ENCODE measurements at places on chromosomes 7 and 10.

- no peak for DNase-seq
Measured at GRCh38 chr10:33524041-33524440, 189.6 kb upstream of the NRP1 start.

- DNase-seq, result no peak
Measured at GRCh38 chr10:59674215-59674836, 35.3 kb downstream of the SLC16A9 start.

DNA sequence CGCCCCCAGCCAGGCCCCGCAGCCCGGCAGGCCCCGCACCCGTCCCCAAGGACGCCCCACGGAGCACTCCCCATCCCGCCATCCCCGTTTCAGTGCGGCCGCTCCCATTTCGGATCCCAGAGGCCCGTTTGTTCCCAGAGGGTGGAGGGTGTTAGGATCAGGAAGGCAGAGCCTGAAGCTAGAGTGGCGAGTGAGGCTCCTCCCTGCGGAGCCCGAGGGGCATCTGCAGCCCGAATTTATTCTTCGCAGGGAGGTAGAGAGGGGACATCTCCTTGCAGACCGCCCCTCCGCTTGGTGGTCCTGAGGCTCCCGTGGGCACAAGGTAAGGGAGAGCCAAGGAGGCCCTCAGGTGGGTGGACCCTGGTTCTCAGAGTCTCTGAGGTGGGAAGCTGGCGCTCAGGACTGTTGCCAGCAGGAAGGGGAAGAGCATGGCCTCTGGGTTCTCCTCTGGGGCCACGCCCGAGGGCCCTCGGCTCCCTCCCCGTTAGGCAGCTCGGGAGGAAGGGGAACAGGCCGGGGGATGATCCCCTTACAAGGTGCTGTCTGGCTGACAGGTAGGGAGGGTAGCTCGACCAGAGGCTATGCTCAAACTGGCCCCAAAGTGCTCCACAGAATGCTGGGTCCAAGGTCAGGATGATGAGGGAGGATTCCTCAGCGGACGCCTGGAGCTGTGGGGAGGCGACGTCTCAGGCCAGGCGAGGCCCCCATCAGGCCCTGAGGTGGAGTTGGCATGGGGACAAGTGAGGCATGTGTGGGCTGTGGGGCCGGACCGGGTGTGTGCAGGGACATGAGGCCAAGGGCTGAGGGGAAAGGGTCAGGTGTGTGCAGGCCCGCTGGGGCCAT lies 17.4 kb downstream of the POLL start:
- DNase-seq, result no peak

- no peak for DNase-seq
Measured at GRCh38 chr10:36269222-36269621, 627.1 kb upstream of the FZD8 start.

- peak; percentile 62 for DNase-seq
Measured at GRCh38 chr7:92717993-92718716, 118.2 kb downstream of the CDK6 start.

GRCh38 chr10:73758704-73759511 lies 14.7 kb downstream of the SEC24C start:
- DNase-seq, result no peak

DNA sequence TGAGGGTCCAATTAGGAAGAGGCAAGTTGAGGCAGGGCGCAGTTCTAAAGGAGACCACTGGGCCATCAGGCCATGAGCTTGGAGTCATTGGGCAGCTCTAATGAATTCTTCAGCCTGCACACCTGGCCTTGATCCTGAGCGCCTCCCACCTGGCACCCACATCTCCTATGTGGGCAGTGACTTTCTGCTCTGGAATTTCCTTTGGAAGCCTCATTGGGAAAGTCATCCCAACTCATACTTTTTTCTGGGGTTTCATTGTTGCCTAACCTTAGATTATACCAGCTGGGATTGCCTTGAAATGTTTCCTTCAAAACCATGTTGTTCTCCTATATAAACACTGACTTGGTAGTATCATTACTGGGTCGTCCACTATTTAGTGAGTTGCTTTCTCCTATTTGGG lies 54.1 kb downstream of the PLPP4 start:
- DNase-seq, result no peak

DNA sequence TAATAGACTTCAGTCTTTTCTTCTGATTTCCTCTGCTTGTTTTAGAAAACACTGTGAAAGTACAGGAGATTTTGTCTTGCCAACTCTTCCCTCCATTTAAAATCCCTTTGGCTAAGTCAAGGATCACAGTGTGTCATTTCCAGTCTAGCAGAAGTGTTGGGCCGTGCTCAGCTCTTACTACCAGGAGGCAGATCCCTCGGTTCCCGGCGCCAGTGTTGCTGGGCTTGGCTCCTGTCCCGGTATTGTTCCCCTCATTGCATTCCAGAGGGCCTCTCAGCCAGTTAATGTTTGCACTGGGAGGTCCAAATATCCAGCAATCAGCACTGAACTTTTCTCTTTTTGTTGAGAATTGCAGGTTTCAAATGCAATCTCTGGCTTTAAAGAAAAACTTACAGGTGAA lies 612.1 kb upstream of the MGMT start:
- DNase-seq, result no peak

DNA sequence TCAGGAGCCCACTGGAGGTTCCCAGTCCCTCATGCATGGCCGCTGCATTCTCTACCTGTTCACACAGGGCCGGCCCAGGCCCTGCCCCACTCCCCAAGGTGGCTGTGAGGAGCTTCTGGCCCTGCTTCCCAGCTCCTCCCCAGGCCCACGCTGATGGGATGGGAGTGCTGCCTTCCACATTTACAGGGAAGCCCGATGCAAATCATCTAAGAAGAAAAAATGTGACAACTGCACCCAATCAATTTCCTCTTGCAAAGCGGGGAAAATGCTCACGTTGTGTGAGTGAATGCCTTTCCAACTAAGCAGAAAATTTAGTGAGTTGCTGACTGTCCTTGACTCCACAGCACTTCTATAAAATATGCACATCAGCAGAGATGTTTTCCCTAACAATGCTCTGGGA lies 485.8 kb upstream of the MGMT start:
- DNase-seq, result no peak

- no peak for DNase-seq
Measured at GRCh38 chr7:150621376-150621775, 10.8 kb downstream of the GIMAP6 start.

DNA sequence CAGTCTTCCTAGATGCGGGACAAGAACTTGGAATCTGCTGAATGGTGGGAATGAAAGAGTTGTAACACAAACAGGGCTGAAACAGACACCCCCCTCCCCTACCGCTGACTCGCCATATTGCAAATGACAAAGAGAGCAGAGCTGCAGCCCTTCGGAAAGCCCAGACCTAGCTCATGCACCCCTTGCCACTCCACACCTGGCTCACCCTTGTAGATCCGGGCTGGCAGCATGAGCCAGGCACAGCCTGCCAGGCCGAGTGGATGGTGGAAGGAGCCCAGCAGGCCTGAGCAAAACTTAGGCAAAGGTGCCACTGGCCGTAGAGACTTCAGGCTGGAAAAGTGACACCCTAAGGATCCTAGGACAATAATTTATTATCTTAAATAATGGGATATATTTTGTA lies 237.4 kb upstream of the SEMA3D start:
- DNase-seq, result no peak

DNA sequence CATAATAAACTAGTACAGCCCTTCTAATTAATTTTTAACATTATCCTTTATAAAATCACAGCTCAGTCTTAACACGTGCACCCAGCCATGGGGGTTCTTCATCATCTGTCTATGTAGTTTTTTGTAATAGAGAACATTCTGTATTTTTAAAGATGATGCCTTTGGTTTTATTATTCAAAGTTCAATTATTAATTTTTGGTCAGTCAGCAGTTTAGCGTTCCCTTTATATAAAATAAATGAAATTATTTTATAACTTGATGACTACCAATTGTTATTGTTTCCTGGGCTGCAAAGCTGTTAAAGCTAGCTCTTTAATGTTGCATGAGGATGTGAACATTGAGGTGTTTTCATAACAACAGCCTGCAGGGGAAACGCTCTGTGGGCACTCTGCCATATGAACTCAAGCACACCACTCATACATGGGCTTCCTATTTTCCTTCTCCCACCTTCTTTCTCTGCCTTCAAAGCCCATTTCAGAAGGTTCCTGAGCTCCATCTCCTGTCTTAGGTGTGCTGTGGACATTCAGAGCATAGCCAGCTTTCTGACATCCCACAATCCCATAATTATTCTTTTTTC lies 172.0 kb upstream of the YAE1 start:
- DNase-seq, result no peak

DNA sequence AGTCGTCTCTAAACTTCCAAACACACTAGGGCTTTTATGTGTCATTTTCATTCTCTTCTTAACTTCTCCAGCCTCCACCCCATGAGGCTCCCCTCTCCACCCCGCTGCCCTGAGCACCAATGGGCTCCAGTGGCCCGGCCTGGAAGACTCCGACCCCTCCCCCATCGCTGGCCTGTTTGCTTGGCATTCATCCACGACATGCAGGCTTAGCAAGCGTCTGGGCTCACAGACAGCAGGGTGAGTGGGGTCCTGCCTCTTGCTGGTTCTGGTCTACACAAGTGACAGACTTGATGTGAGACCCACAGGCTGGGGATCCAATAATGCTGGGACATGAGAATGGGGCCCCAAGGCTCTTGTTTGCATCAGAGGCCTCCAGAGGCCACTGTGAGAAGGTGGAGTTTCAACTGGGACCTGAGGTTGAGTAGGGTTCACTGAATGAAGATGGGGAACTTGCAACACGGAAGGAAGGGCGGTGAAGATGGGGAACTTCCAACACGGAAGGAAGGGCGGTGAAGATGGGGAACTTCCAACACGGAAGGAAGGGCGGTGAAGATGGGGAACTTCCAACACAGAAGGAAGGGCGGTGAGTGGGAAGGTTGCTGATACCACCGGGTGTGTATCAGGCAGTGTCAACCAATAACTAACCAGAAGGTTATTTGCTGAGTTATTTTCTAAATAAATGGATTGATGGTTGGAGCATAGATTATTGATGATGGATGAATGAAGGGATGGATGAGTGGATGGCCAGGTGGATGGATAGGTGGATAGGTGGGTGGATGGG lies 14.0 kb downstream of the KNDC1 start:
- DNase-seq, result no peak

All from CD8-positive, alpha-beta memory T cell (primary cell).